ENCODE measurements at places on chromosomes 13 and 19.

DNA sequence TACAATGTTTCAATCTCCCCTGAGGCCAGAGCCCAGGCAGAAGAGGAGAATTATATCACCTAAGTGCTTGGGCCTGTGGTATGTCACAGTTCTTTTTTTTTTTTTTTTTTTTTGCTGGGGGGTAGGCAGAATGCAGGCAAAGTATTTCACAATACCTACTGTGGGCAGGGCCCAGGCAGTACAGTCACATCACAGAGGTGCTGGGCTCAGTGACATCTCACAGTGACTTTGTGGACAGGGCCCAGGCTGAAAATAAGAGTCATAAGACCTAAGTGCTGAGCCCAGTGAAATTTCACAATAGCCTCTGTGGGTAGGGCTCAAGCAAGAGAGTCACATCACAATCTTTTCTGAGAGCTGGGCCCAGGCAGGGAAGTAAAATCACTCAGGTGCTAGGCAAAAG, 15.9 kb upstream of the ZNF208 start:
- DNase-seq = no peak

DNA sequence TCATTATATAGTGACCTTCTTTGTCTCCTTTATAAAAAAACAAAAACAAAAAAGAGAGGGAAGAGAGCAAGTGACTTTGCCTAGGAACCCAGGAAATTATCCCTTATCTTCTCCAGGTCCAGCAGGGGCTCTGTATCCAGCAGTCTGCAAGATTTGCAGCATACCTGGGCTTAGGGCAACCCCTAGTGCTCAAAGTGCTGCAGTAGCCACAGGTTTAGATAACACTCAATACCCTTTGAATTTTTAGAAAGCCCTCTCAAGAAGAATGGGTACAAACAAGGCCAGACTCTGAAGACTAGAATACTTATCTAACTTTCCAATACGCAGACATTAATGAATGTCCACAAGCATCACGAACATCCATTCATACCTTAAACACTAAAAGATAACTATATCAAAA, 43.2 kb downstream of the CCNA1 start:
- DNase-seq = no peak

GRCh38 chr19:33125929-33126388, 6.0 kb upstream of the WDR88 start:
- peak; percentile 32 for DNase-seq

- DNase-seq = no peak
Observed at GRCh38 chr19:55257461-55258420, 1.1 kb downstream of the PPP6R1 start.

- DNase-seq = no peak
Observed at GRCh38 chr13:93744886-93745285, 518.3 kb downstream of the GPC6 start.

GRCh38 chr19:6740589-6741343, 1.3 kb downstream of the TRIP10 start:
- no peak for DNase-seq

Data from T-helper 1 cell (primary cell).